ENCODE measurements at places on chromosomes 12 and 14.
A peak's percentile ranks its signal among the peaks of the same experiment; 100 is the strongest.

DNA sequence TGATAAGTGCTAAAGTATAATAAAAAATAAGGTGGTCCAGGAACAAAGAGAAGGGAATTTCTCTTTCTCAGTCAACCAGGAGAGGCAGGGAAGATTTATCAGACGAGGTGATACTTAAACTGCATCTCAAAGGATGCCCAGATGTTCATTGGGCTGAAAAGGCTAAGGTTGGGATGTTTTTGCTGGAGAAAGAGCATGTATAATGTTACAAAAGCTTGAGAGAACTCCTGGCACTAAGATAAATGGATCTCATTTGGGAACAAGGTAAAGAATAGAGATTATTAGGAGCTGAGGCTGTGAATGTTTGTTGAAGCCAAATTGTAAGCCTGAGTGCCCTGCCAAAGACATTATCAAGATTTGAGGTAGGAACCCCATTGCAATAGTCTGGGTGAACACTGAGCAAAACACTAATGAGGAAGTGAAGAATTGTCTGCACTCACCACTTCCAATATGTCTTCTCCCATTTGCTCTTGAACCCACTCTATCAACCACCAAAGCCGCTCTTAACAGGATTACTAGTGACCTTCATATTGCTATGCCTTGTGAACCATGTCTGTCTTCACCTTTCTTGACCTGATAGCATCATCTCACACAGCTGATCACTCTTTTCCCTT lies 149.0 kb upstream of the ARID2 start:
- DNase-seq: no peak

DNA sequence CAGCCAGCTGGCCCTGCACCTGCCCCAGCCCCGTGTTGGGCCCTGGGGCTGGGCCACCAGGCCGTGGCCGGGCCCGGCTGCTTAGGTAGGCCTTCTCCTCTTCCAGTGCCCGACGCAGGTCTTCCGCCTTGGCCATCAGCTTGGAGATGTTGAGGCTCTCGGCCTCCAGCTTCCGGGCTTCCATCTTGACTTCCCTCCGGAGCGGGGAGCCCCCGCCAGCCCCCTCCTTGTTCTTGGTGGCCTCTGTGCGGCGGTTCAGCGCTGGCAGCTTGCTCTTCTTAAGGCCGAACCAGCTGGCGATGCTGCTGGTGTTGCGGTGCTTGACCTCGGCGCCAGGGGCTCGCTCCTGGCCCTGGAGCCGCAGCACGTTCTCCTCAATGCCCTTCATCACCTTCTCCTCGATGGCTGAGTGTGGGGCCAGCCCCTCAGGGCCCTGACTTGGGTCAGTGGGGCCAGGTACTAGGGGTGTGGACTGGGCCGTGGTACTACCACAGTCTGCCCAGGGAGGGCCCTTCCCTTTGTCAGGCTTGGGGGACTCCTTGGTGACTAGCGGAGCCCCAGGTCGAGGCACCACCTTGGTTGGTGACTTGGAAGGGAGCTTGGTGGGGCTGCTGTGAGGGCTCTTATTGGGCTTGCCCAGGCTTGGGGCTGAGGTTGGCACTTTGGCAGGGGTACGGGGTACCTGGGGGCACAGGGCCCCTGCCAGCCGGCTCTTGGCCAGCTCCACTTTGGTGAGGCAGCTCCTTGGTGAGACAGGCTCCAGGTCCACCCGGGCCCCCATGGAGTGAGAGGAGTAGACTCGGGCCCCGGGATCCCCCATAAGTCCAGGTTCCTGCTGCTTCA lies 33.2 kb downstream of the NCKAP5L start:
- no peak for DNase-seq

- no peak for DNase-seq
Observed at GRCh38 chr14:61492474-61492873, 171.1 kb downstream of the PRKCH start.

DNA sequence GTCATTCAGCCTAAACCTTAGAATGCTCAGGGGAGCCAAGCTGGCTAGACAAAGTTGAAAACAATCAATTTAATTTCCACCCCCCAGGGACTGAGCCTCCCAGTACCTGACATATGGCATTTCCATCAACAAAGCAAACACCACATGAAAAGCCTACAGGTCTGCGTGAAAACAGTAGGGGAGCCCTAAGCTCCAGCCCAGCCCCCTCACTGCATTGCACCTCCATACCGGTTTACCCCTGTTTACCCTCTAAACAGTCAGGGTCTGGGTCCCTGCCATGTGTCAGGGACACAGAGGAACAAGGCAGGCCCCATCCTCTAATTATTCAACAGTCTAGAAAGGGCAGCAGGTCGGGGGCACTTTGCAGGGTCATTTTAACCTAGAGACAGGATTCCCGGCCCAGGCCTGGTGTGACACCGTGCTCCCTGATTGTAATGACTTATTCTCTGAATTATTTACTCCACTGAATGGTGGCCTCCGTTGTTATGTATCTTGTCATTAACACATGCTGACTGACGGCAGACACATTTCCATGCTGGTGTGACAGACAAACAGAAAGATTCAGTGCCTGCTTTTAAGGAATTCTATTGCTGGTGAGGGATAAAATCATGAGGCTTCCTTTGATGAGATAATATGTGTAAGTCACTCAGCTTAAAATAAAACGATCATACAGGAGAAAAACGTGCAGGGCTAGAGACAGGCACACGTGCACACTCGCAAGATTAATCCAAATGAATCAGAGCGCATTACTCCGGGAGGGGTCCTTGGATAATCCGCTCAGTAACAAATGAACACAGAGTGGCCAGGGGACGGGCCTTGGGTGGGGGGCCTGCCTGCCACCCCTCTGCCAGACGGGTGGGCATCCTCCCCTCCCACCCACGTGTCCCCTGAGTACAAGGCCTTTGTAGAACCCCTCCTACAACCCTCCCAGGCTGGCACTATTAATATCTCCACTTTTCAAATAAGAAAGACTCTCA lies 23.2 kb downstream of the CCDC88C start:
- DNase-seq: no peak

DNA sequence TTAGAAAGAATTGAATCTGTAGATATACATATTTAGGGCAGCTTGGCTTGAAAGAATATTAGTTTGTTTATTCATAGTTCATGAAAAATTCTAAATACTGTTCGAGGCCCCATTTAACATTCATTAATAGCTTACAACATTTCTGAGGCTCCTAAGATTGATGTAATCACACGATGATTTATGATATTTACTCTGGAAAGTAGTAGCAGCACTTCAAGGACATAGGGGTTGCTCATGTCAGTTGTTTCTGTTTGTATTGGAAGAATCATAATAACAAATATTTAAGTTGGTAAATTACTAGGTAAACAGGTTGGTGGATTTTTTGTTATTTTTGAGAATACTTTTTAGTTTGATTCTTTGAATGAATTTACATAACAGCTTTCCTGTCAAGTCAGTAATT lies 30.4 kb downstream of the CAND1 start:
- DNase-seq: no peak

- DNase-seq: no peak
Observed at GRCh38 chr12:101077791-101078528, 132.1 kb downstream of the SLC5A8 start.

DNA sequence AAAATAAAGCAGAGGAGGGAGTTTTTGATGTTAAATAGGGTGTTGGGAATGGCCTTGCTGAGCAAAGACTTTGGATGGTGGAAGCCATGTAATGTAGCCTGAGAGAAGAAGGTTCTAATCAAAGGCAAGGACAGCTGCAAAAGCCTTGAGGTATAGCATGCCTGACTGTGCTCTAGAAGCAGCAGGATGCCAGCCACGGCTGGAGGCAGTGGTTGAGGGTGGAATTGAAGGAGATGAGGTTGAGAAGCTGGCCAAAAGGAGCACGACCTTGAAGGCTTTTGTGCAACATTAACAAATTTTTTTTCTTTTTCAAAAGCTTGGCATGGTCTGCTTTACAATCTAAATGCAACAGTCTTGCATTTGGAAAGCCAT lies 42.3 kb upstream of the CSRP2 start:
- no peak for DNase-seq

DNA sequence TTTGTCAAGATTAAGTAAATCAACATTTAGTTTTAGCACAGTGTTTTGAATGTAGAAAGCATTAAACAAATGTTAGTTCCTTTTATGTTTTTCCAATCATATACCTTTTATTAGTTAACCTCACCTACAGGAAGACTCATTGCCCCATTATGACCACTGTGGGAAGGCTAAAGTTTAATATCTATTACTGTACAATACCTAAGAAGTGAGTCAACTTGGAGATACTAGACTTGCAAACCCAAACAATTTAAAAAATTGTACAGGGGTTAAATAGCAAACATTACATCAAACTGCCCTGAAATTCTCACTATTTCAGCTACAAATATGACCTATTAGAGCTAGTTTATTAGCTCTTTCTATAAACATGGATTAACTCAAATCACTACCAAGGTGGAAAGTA lies 8.6 kb upstream of the G2E3 start:
- DNase-seq: no peak

DNA sequence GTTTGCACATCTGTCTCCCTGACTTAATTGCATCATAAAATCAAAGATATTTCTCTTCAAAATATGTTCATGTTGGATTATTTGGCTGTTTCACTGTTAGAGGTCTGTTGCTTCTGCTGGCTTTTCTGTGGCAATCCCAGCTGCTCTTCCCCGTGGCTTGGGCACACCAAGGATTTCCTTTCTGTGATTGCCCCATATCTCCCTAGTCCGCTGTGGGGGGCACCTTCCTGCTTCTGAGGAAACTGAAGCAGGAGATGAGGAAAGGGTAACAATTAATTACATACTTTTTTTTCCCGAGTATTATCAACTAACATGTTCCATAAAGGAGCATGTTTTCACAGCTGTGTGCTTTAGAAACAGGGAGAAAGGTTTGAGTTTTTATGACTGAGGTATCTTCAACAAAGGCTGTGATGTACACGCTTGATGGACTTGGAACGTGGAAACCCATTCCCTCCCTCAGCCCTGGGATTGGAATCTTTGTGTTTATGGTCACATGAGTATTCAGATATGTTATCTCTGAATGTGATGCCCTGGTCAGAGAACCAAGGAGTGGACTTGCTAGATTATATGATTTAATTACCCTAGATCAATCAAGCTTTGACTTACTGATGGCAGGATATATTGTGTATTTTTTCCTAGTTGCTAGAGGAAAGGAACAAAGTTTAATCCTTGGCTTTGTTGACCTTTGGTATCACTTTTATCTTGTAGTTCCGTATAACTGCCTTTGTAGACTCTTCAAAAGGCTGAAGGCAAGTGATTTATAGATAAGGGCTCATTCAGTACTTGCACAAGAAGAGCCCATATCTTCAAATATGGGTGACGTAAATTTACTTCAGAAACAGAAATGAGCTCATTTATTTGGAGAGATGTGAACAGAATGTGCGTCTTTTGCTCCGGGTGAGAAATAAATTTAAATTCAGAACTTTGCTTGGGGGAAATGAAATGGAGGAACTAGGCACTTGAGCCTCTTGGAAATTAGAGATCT lies 46.7 kb downstream of the BORCS5 start:
- no peak for DNase-seq

- DNase-seq: no peak
Observed at GRCh38 chr12:52579468-52580465, 6.1 kb upstream of the KRT74 start.

- DNase-seq: no peak
Observed at GRCh38 chr12:24649634-24650033, 299.3 kb downstream of the BCAT1 start.

- no peak for DNase-seq
Observed at GRCh38 chr12:72207079-72207478, 65.1 kb upstream of the TRHDE start.

DNA sequence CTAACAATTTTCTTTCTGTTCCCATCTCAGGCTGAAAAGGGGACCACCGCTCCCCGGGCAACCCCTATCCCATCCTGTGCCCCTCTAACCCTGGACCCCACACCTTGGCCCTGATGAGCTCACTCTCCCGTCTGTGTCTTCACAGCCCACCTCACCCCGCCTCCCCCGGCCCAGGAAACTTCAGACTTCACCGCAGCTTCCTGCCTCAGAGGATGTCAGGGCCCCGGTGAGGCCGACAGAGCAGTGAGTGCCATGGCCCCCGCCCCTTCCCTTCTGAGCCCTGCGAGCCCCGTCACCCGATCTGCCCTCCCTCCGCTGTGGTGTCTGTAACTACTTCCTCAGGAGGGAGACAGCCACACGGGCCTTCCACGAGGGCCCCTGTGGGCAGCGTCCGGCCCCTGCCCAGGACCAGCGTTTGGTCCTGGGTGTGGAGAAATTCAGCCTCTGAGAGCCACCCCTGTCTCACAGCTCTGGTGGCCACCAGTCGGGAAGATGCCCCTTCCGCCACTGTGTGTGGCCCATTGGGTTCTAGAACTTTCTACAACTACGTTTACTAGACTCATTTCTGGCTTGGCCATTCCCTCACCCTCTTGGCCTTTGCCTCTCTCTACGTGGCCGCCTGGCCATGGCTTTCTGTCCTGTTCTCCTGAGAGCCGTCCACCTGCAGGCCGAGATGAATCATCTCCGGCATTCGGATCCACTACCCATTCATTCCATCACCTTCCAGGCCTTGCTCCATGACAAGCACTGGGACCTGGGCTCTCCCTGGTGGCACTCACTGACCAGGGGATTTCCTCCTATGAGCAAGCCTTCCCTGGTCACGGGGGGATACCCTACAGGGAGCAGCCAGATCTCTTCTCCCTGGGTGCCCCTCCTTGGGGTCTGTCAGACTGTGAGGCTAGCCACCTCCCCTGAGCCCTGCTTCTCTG lies 3.4 kb downstream of the RHOF start:
- peak; percentile 68 for DNase-seq
